Right renal cortex interstitium (tissue), 3 donors: ENCODE measurements at places on chromosomes 7 and 10. TPM values are rescaled to one million over a fixed set of nuclear protein-coding genes. Genes with fewer than 3 reads are reported as not detected.

DNAJC12 gene
- polyA plus RNA-seq, result 16.3 TPM

NACAD gene
- polyA plus RNA-seq, result 7.9 TPM

CPN1 gene
- 3.1 TPM for polyA plus RNA-seq

ACTL6B gene
- not detected for polyA plus RNA-seq

IGF2BP3 gene
- 64.6 TPM for polyA plus RNA-seq

CYP3A4 gene
- 0.06 TPM for polyA plus RNA-seq

PRRT4 gene
- polyA plus RNA-seq, result 0.54 TPM

CCDC3 gene
- polyA plus RNA-seq, result 13.3 TPM

DNA sequence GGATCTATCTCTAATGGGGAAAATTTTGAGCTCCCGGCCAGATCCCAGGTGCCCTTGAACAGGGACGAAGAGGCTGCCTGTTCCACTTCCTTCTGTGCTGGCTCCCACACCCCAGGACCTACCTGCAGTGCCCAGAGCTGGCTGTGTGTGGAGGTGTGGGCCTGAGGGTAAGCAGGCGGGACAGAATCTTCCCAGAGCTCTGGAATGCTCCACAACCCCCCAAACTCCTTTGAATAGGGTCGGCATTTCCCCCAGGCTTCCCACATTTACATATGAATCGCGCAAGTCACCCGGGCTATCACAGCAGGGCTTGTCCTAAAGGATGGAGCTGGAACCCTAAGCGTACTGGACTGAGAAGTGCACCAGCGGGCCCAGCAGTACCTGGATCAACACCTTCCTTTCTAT is 95.9 kb downstream of the DNMBP start:
- DNase-seq, result no peak

- no peak for DNase-seq
Measured at GRCh38 chr7:91064052-91064451, 200.2 kb upstream of the FZD1 start.

- DNase-seq, result no peak
Measured at GRCh38 chr7:8255680-8256655, 6.0 kb downstream of the ICA1 start.

DNA sequence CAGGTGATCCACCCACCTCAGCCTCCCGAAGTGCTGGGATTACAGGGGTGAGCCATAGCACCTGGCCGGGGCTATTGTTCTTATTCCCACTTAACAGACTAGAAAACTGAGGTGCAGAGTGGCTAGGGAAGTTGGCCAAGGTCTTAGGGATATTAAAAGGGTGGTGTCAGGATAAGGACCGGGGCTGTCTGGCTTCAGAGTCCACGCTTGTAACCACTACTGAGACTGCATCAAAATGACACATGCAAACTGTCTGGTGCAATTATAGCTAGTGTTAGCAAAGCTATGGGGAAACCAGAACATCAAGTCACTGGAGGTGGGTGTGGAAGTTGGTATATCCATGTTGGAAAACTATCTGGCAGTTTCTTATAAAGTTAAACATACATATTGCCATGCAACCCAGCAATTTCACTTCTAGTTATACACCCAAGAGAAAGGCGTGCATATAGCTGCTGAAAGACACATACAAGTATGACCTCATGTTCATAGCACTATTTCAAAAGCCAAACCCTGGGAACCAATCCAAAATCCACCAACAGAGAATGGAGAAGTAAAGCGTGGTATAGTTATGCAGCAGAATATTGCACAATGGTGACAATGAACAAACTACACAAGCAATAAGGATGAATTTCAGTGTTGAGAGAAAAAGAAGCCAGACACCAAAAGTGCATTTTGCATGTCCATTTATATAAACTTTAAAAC is 33.9 kb upstream of the EEPD1 start:
- no peak for DNase-seq

GRCh38 chr7:35768346-35768745 is 32.5 kb upstream of the SEPTIN7 start:
- DNase-seq, result no peak

GRCh38 chr7:106866298-106867281 is 1.5 kb downstream of the PIK3CG start:
- DNase-seq, result no peak

GRCh38 chr7:22481726-22482125 is 18.3 kb downstream of the STEAP1B start:
- no peak for DNase-seq

- DNase-seq, result no peak
Measured at GRCh38 chr7:55020466-55020871, 1.7 kb downstream of the EGFR start.

DNA sequence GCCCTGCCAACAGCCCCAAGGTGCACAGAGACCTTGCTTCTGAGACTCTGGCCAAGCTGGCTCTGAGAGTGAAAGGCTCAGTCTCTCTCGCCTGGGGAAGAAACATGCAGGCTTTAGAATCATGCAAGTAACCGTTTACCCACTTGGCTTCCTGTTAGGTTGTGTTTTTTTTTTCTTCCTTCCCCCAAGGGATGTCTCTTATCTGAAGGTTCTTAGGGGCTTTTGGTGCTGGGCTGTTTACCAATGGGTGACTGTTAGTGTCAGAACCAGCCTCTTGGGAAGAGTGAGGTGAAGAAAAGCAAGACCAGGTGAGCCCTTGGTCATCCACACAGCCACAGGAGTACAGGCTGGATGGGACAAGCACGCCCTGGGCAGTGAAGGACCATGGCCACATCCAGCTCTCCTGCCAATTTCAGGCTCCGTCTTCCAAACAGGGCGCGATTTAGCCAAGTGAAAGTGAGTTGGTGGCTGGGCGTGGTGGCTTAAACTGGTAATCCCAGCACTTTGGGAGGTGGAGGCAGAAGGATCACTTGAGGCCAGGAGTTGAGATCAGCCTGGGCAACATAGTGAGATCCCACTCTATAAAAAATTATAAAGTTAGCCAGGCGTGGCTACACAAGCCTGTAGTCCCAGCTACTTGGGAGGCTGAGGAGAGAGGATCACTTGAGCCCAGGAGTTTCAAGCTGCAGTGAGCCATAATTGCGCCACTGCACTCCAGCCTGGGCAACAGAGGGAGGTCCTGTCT is 76.3 kb upstream of the CUX1 start:
- no peak for DNase-seq

- DNase-seq, result no peak
Measured at GRCh38 chr7:42237811-42238541, 967 bp upstream of the GLI3 start.

DNA sequence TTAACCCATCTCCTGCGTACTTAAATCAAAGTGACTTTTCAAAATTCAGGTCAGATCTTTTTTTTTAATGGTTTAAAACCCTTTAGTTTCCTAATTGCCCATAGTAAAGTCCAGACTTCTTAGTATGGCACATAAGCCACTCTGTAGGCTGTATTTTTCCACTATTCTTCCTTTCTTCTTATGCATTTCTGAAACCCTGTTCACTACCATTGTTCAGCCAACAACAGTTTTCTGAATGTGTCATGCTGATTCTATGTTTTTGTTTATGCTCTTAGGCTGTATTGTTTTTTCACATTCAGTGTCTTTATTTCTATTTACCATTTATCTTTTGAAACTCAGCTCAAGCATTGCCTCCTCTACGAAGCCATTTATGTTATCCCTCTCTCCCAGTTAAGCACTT is 26.7 kb downstream of the CCSER2 start:
- no peak for DNase-seq

- no peak for DNase-seq
Measured at GRCh38 chr10:63256009-63256773, 123.1 kb downstream of the NRBF2 start.

- DNase-seq, result no peak
Measured at GRCh38 chr10:21488246-21488956, 37.1 kb downstream of the SKIDA1 start.

GRCh38 chr7:114531326-114531725 is 116.7 kb downstream of the FOXP2 start:
- DNase-seq, result no peak

DNA sequence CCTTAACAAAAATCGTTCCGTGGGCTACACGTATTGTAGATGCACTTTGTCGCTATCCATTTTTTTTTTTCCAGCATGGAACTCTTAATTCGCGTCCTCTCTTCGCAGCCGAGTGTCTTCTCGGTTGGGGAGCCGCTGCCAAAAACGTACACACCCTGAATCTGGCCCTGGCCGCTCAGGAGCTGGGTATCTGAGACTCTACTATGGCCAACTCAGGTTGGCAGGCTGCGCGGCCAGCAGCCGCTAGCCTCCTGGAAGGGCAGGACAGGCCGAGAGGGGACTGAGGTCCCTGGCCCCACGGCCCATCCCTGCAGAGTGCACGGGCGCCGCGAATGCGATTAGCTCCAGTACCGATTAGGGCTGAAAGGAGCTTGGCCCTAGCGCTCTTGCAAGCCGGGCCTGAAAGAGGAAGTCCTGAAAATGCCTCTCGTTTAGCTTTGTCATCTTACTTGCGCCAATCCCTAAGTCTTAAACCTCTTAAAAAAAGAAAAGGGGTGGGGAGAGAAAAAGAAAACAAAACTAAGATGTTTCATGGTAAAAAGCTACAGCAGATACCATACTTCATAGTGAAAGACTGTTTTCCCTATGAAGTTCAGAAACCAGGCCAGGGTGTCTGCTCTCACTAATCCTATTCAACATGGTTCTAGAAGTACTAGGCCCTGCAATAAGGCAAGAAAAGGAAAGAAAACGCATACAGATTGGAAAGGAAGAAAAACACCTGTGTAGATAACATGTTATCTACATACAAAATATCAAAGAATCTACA is 113.2 kb upstream of the RHEB start:
- no peak for DNase-seq

- DNase-seq, result no peak
Measured at GRCh38 chr10:25059990-25060389, 43.6 kb downstream of the THNSL1 start.

DNA sequence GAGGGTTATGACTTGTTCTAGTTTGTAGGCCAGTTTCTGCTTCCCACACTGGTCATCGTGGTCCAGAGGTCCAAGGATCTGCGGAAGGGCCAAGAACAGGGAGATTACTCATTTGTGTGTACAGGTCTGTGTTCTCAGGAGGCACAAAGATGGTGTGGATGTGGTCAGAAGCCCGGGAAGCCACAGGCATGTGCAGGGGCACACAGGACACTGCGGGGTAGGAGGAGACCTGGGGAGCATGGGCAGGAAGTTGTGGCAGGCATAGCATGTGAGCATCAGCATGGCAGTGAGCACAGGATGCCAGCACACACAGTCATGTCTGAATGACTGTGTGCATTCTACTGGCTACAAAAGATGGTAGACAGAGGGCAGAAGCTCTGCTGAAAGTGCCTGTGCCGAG is 445.8 kb downstream of the PLXNA4 start:
- no peak for DNase-seq

DNA sequence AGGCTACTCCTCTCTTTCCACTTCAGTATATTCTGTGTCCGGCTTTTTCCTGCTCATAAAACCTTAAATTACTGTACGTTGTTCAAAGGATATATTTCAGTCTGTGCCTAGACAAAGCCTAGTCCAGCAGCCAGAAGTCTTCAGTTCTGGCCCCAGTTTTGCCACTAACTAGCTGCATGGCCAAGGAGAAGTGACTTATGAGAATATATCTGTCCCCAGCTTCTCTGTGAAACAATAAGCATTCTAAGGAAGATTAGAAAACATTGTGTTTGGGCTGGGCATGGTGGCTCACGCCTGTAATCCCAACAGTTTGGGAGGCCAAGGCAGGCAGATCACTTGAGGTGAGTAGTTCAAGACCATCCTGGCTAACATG is 105.0 kb upstream of the HDAC9 start:
- DNase-seq, result no peak

GRCh38 chr10:96306516-96306915 is 2.3 kb downstream of the DNTT start:
- no peak for DNase-seq

GRCh38 chr10:84360637-84361365 is 32.4 kb downstream of the CCSER2 start:
- no peak for DNase-seq

DNA sequence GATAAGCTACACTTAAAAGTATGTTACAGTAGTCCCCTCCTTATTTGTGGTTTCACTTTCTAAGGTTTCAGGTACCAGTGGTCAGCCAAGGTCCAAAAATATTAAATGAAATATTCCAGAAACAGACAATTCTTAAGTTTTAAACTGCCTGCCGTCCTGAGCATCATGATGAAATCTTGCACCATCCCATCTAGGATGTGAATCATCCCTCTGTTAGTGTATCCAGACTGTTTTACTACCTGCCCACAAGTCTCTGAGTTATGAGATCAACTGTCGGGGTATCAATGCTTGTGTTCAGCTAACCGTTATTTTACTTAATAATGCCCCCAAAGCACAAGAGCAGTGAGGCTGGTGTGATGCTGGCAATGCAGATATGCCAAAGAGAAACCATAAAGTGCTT is 11.4 kb downstream of the KDM7A start:
- no peak for DNase-seq

- no peak for DNase-seq
Measured at GRCh38 chr10:96890580-96890979, 58.5 kb downstream of the LCOR start.

DNA sequence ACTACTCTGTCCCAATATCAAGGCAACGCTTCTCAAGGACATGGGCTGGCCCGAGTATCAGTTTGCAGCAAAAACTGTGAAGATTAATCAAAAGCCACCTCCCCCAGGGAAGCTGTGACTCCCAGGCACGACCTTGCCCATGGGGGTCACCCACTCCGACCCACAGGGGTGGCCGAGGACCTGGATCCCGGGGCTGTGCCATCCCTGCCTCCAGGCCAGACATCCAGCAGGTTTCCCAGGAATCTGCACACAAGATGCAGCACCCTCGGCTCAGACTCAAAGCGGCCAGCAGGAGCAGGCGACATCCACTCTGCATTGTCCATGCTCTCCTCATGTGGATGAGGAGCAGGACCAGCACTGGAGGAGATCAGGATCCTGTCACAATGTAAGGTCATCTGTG is 39.8 kb downstream of the PTPRN2 start:
- DNase-seq, result no peak

DNA sequence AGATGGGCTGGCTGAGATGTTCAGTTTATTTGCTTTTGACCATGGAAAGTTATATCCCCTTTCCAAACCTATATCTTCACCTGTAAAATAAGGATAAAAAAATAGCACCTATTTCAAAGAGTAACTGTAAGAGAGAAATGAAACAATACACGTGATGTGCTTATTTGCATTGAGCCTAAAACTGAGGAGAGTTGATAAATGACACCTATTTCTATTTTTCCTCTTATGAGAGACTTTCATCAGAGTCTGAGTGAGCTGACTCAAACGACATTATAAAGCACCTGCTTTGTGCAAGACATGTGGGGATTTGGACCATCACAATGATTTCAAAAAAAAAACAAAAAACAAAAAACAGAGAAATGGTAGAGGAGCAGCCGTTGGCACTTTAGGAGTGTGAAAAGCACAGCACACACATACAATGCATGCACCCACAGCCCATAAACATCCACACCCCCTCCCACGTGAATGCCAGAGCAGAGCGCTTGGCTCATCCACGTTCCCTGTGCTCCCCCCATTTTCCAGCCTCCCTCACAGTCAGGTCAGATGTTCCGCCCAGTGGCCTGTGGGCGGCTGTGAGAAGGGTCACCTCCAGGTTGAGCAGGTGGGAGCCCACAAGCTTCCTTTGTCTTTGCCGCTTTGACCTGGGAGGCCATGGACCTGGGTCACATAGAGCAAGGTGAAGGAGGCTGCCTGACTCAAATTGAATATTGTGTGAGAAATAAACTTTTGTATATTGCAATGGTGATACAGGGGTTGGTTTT is 253.2 kb upstream of the ZNF32 start:
- DNase-seq, result no peak
